ENCODE measurements at places on chromosomes 7 and 10. TPM values are rescaled to one million over a fixed set of nuclear protein-coding genes. Genes with fewer than 3 reads are reported as not detected.

BLNK gene
- 0.25 TPM for total RNA-seq

WASHC2C gene
- total RNA-seq: 35.9 TPM

PLAU gene
- total RNA-seq: 0.98 TPM

MLXIPL gene
- not detected for total RNA-seq

PLEKHS1 gene
- total RNA-seq: not detected

NUPR2 gene
- total RNA-seq: not detected

SAP25 gene
- 0.25 TPM for total RNA-seq
